ENCODE measurements at places on chromosomes 3 and 15. TPM values are rescaled to one million over a fixed set of nuclear protein-coding genes. Genes with fewer than 3 reads are reported as not detected.

DNA sequence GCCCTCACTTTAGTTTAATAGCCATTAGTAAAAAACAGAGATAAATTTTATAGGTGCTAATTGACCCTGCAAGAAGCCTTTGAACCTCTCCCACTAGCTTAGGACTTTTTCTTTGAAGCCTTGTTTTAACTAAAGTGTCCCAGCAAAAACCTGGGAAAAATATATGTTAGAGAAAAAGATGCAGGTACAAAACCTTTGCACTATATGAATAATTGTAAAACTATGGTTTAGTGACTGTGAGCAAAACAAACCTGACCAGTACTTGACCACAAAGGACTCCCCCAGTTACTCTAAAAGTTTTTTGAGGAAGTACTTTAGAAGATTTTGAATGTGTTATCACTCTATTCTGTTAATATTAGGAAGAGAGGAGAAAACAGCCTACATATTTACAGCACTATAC lies 123.3 kb upstream of the TP63 start:
- DNase-seq = no peak

Gene CELSR3
- 12.6 TPM for total RNA-seq

Gene FAM107A
- total RNA-seq = not detected

GRCh38 chr15:50355980-50356379 lies 982 bp upstream of the GABPB1 start:
- no peak for DNase-seq

Gene HCLS1
- 217 TPM for total RNA-seq

Gene CCDC39
- not detected for total RNA-seq

DNA sequence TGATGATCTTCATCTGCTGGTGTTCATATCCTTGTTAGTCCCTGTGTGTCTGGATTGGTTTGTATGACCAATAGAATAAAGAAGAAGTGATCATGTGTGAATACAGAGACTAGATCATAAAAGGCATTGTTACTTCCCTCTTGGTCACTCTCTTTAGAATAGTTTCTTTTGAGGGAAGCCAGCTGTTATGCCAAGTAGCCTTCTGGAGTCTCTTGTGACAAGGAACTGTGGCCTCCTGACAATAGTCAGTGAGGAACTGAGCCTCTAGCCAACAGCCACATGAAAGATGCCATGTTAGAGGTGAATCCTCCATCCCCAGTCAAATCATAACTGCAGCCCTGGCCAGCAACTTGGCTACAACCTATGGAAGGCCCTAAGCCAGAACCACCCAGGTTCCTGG lies 63.0 kb upstream of the SMAD3 start:
- DNase-seq = no peak
